ENCODE measurements at places on chromosomes 11 and 22.

DNA sequence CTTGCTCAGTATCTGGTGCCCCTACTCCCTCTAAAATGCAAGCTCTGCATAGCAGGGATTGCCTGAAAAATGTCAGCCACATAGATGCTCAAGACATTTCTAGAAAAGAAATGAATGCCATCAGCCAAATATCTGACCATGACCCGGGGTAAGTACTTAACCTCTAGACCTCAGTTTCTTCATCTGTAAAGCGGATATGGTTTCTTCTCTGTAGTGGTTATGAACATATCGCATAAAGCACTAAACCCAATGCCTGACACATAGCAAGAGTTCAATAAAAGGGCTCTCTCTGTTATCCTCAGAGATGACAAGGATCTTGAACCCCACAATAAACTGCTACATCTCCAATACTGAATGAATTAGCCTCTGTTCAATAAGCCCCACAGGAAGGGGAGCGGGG is 122.6 kb downstream of the ABTB2 start:
- DNase-seq, result no peak

DNA sequence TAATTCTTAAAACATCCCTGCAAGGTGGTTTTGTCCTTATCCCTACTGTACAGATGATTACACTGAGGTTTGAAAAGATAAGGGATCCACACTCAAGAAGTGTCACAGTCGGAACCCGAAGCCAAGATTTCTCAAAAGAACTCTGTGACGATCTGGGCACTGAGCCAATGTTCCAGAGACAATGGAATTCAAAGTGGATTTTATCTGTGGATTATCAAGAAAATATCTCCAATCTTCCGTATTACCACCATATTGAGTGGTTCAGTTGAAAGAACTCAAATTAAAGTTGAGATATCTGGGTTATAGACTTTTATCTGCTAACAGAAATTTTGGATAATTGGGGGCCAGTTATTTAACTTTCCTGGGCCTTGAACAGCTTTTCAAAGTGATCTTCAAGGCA is 100.0 kb upstream of the GRAMD1B start:
- DNase-seq, result no peak

DNA sequence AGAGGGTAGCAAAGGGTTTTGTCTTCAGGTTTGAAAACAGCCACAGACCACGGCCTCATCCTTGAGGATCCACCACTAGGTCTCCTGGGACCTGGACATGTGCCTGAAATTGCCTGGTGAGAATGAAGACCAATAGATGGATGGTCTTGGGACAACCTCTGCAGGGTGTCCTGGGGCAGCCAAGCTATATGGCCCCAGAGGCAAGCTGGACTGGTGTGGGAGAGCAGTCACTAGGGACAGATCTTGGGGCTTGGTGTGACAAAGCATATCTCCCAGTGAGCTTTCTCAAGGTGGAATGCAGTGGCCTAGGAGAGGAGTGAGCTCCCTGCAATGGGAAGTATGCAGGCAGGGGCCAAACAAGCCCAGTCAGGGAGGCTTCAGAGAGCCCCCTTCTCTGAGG is 13.6 kb downstream of the P2RY6 start:
- no peak for DNase-seq

GRCh38 chr11:128956401-128957201 is 13.9 kb upstream of the TP53AIP1 start:
- DNase-seq, result no peak

DNA sequence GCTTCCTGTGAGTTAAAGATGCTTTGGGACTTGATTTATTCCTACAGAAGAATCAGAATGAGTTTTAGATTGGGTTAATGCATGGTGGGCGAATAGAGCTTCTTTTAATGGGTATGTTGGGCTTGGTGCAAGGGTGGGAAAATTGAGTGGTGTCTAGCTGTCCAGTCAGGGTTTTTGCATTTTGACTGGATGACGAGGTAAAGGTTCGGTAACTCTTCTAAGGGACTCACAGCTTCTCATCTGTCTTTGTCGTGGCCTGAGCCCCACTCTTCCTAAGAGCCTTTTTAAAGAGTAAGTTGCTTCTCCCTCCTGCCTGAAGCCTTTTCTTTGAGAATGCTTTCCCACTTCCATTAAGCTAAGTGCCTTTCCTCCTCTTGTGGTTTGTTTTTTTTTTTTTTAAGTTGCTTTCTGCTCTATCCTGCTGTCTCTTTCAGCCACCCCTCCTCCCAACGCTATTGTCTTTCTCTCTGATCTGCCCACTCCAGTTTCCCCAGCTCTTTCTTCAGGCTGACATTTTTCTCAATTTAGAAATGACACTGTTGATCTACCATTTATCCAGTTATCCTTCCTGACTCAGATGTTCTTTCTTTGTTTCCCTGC is 1.1 kb downstream of the DPF2 start:
- DNase-seq, result no peak

DNA sequence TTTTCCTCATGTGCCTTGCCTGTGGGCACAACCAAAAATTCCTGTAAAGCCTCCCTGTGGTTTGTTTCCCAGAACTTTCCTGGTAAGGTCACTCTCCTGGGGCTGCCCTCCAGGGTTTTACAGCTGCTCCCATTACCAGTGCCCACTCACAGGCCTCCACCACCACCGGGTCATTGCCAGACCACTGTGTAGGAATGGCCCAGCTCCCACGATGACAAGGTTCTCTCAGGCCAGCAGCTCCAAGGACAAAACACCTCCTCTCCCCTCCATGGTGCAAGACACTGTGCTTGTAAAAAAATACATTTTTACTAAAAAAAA is 96.1 kb upstream of the AKIP1 start:
- DNase-seq, result no peak
